ENCODE measurements at places on chromosomes 1 and 21.

DNA sequence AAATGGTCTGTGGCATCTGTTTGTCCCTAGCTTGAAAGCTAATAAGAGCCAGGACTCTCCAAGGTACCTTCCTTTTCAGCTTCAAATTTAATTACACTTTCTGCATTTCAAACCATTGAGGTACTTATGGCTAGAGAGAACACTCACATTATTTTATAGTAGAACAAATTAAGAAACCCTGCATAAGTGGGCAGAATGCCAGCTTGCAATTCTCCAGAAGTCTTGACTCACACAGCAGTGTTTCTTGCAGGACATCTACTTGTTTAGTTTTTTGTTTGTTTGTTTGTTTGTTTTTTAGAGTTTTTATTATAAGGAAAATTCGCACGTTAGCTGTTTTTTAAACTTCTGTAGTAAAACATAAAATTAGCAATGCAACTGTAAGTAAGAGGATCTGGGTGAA is 397.2 kb downstream of the NEGR1 start:
- no peak for DNase-seq

DNA sequence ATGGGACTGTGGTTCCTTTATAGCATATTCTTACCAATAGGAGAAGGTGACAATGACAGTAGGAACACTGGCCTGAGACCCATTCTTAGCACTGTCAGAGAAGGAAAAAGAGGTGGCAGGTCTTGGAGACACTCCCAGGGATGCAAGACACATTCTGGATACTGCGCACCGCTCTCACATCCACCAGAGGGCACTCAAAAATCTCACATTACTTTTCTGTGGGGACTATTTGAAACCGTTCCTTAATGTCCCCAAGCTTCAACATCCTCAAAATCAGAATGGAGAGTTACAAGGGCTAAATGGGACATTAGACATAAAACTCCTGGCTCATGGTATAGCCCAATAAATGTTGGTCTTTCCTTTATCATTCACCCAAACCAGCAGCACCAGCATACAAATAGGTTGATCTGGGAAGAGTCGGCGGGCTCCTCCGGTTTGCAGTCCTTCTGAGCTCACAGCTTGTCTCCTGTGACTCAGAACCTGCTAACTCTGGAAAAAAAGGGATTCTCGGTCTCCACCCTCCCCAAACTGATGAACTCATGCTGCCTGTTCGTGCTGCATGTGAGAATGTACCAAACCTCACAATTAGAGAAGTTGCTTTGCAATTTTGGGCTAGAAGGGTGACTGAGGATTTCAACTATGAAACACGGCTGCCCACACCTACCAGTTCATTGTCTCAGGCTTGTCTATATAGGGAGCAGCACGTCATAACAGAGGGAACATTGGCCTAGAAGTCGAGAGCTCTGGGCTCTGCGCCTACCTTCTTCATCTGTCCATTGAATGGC is 40.2 kb downstream of the IL12RB2 start:
- DNase-seq, result no peak

DNA sequence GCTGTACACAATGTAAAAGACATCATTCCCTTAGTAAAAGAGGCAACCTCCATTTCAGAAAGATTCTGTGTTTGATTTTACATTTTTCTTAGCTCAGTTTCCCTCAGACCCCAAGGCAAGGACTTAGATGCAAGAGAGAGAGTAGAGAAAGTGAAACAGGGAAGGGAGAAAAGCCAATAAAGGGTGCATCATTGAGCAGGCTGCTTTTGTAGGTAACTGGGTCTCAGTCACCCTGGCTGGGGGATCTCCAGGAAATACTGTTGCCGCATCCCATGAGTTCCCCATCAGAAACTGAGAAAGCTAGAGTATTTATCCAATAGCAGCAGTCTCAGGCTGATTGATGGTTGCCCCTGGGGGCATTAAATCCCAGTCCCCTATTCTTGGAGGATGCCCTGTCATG is 23.1 kb upstream of the DNAH14 start:
- no peak for DNase-seq

DNA sequence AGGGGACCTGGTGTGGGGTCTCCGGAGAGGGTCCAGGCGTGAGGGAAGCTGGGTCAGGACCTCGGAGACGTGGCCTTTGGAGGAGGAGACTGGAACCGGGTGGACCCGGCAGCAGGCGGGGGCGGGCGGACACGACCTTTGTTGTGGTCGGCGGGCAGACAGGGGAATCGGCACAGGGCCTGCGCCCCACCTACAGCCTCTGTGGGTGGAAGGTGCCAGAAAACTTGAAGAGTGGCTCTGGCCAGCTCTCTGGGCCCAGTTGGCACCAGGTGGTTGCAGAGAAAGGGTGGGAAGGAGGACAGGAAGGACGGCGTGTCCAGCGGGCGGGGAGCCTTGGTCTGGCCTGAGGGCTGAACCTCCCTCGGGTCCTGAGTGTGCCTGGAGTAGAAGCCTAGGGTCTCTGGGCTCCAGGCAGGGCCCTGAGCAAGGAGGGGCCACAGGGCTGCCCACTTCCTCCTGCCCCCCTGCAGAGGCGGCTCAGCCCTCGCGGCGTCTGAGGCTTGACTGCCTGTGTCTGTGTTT is 7.7 kb upstream of the TTLL10 start:
- DNase-seq, result no peak
